Activated CD4-positive, alpha-beta T cell treated with anti-CD3 and anti-CD28 coated beads, Interleukin-2, amount 10 ng/mL, durations not matched to agents 24 days and 14 days (primary cell): ENCODE measurements at places on chromosomes 2 and 18. TPM values are rescaled to one million over a fixed set of nuclear protein-coding genes. Genes with fewer than 3 reads are reported as not detected.

The DSC3 gene
- total RNA-seq, result not detected in 2 replicates

DNA sequence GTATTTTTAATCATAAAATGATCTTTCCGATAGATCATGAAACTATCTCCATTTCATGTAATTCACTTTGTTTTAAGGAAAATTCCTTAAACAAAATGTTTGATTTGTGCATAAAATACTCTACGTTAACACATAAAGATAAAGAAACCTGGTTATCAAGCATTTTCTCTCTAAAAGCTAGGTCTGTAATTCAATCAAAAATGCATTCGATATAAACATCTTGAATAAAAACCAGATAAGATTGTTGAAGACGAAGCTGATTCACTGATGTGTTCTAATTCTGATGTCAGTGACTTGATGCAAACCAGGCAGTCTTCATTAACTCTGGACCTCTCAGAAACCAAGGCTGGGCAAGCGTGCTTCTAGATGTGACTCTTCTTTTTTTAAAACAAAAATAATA, 245.2 kb downstream of the CTNNA2 start:
- H3K27me3 ChIP-seq, result no peaks in the 10 kb centered on the region
- H3K4me3 ChIP-seq, result no peak overlapping the region
- no peak overlapping the region for H3K27ac ChIP-seq
- H3K4me1 ChIP-seq, result no peaks in the 10 kb centered on the region
- no peaks in the 10 kb centered on the region for H3K36me3 ChIP-seq
- DNase-seq, result no peak

GRCh38 chr2:207970826-207971180, 54.5 kb downstream of the PLEKHM3 start:
- H3K4me1 ChIP-seq, result peaks cover 4% of the 10 kb centered on the region
- H3K4me3 ChIP-seq, result no peak overlapping the region
- no peaks in the 10 kb centered on the region for H3K27me3 ChIP-seq

GRCh38 chr2:95269036-95269680, 5.1 kb upstream of the PROM2 start:
- H3K27me3 ChIP-seq, result no peaks in the 10 kb centered on the region
- no peaks in the 10 kb centered on the region for H3K4me1 ChIP-seq
- no peak for DNase-seq
- H3K4me3 ChIP-seq, result no peak overlapping the region
- H3K36me3 ChIP-seq, result no peaks in the 10 kb centered on the region
- H3K27ac ChIP-seq, result no peak overlapping the region

The ADAM23 gene
- total RNA-seq, result 0.05 and 0.38 TPM in 2 replicates

The TCF7L1 gene
- 0.19 TPM in 1 of 2 replicates, not detected in the other for total RNA-seq
